ENCODE measurements at places on chromosomes 3 and 15.

DNA sequence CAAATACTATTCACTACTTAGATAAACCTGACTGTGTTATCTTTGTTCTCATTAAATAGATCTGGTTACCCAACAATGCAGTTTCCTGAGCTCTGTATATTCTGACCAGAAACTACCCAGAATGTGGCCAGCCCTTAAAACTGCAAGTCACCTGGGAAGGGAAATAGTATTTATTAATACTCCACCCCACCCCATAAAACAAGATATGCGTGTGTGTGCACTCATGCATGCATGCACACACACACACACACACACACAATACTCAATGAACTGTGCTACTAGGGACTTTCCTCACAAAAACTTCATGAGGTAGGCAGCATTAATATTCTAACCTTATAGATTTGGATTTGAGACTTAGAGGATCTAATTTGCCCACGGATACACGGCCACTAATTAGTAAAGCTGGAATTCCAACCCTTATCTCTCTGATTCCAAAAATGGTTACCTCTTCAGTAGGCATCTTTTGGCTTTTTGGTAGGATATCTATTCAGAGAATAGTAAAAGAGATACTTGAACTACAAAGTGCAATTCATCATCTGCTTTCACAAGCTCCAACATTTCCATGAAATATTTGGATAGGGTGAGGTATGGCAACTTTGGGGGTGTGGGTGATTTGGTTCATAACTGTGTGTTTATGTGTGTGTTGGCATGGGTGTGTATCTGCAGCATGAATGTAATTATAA lies 197.0 kb upstream of the CFAP20DC start:
- DNase-seq: no peak

- DNase-seq: no peak
These were observed 99.9 kb downstream of the PLD1 start for GRCh38 chr3:171710359-171710758.

DNA sequence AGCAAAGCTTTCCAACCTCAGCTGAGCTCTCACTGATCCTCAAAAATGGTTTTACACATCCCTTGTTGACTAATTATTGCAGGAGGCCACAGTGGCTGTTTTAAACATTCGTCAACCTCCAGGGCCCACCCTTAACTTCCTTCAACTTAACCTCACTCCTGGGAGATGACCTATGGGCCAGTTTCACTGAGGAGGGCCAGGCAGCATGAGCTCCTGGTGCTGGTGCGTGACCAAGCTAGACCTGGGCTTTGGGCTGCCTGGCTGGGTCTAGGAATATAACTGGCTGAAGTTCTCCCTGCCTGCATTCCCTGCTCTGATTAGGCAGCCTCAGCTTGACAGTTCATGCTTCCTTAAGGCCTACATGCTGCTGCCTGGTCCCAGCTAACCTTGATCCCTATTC lies 273.7 kb upstream of the ATP11B start:
- no peak for DNase-seq

GRCh38 chr15:100728371-100729201 lies 126.2 kb downstream of the ASB7 start:
- no peak for DNase-seq

DNA sequence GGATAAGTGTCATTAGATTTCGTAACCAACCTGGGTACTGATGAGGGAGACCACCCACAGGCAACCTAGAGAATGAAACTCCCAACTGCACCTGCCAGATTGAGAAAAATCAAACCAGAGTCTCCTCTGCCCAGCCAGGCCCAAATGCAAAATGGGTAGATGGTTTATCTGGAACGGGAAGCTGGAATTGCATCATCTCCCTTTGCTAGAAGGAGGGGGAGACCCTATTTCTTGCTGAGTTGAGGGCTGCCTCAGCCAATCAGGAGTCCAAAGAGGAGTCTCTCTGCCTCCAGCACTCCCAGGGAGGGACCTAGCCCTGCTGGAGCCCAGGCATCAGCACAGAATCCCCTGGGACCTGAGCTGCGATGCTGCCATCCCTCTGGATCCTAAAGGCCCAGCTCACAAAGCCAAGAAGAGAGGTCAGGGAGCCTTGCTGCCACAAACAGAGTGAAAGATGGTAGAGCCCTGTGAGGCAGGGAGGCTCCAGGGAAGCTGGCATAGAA lies 8.1 kb downstream of the RMDN3 start:
- DNase-seq: no peak

GRCh38 chr3:43014956-43015355 lies 35.8 kb downstream of the GASK1A start:
- no peak for DNase-seq

DNA sequence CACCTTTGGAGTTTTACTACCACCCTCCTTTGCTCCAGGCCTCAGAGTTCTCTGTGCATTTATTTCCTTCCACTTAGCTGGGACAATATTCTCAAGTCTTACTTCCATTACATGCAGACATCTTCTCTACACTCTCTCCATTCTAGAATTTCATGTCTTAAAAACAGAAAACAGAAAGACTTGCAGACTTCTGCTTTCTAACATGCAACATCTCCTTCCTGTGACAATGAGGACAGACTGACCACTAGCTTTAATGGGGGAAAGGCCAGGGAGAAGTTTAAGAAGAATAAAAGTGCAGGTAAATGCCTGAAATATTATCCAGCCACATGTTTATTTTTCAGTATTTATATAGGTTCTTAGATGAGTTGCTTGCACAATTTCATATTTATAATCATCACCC lies 17.1 kb upstream of the CSTA start:
- no peak for DNase-seq
